ENCODE measurements at places on chromosomes 4 and X.

DNA sequence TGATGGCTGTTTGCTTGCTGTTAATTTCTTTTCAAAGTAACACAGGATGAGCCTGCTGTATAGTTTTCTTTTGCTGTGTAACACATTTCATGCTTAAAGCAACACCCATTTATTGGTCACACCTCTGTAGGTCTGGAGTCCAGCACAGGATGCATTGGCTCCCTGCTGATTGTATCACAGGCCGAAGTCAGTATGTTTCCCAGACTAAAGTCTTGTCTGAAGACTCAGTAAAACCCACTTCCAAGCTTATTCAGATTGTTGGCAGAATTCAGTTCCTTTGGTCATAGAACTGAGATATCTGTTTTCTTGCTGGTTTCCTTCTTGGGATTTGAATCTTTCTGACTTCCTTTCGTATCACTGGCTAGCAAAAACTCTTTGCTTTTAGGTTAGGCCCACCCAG lies 54.3 kb downstream of the LRP2BP start:
- no peak for DNase-seq

GRCh38 chrX:46642145-46642544 lies 68.6 kb downstream of the CHST7 start:
- DNase-seq: peak; percentile 36

DNA sequence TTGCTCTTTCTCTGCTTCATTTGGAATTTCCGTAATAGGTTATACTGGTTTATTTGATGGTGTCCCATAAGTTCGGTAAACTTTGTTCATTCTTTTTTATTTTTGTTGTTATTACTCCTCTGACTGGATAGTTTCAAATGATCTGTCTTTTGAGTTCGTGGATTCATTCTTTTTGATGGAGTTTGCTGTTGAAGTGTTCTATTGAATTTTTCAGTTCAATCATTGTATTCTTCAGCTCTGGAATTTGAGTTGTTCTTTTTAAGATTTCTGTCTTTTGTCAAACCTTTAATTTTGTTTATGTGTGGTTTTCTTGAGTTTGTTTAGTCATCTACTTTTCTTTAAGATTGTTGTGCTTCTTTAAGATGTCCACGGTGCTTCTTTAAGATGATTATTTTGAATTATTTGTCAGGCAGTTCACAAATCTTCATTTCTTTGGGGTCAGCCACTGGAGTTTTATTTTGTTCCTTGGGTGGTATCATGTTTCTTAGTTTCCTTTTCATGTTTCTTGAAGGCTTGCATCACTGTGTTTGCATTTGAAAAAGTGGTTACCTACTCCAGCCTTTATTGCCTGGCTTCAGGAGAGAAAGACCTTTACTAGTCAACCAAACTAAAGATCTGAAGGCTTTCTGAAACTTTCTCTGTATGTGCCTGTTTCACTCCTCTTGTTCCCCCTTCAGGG lies 154.8 kb upstream of the ANXA3 start:
- DNase-seq: no peak

DNA sequence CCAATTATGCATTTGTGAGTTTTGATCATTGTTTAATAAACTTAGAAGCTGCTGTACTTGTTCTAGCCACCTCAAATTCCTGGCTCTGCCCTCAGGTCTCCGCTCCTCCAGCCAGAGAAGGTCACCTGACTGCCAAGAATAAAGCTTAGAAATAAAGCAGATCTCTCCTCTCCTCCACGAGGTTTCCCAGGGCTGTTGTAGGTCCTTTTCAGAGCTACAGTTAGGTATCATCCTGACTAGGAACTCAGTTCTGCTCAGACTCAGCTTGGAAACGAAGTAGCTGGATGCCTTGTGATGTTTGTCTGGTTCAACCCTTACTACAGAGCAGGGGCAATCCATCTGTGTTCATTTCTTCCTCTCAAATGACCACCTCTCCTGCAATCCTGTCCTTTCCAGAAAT lies 79.1 kb upstream of the RAPGEF2 start:
- no peak for DNase-seq

DNA sequence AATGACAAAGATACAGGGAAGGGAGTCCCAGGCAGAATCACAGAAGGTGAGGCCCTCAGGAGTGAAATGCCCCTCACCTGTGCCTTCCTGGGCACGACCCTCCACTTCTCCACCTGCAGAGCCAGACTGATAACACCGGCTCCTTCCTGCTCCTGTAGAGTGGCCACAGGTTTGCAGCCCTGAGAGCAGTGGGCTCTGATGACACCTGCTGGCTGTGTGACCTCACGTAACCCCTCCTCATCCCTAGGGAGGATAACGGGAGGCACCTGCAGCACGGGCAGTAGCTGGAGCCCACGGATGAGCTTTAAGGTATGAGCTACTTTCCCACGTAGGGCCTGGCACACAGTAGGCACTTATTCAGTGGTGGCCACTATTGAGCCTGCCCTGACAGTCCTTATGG lies 25.5 kb upstream of the MAN2B2 start:
- no peak for DNase-seq

GRCh38 chrX:11664211-11665167 lies 1.2 kb downstream of the ARHGAP6 start:
- DNase-seq: peak; percentile 26

DNA sequence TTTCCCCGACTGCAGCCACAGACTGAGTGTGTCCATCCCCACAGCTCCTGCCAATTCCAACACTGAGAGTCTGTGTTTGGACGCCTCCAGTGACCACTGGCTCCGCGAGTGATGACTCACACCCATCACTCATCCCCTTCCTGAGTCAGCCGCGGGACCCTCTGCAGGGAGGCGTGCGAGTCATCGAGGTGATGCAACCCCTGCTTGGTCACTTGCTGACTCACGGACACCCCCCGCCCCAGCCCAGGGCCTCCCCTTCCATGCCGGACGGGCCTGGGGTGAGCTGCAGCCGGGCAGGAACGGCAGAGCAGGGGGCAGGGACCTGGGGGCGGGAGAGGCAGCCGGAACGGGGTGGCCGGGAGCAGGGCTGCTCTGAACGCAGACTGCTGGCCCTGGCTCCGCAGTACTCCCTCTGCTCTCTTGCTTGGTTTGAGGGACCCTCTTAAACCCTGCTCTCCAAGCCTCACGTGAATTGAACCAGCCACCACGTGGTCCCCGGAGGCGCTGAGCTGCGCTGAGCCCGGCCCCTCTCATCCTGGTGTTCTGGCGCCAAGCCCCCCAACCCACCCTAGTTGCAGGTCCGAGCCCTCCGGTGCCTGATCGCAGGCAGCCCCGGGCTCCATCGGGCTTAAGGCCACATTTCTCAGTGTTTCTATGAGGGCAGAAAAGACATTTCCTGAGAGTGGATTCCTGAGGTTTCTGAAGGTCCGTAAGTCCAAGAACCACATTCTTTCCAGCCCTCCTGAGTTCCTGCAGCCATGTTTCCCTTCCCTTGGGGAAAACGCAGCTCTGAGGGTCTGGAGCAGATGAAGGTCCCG lies 32.4 kb downstream of the FGFRL1 start:
- peak; percentile 99 for DNase-seq

DNA sequence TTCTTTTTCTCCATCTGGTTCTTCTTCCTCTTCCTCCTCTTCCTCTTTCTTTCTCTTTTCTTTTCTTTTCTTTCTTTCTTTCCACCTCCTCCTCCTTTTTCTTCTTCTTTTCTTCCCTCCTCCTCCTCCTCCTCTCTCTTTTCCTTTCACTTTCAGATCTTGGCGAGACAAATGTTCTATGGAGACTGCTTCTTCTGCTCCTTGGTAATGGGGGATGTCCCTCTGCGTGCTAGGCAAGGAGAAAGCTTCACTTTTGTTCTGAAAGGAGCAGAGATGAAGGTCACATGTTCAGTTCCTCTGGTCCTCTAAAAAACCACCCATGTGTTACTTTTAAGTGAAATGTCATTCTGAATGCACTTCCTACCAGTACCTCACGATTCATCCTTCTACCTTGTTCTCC lies 33.2 kb downstream of the NBDY start:
- no peak for DNase-seq

DNA sequence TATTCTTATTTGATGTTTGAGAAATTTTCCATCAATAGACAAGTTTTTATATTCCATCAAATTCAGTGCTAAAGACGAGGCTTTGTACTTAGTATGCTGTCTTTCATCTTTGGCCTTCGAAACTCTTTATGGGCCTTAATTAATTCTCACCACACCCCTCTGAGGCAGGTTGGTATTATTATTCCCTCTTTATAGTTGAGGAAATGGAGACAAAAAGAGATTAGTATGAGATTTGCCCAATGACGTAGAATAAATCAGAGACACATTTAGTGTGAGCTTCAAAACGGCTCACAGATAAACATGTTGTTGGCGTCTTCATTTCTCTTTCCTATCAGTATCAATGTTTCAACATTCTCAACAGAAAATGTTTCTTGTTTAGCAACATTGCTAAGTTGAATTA lies 35.9 kb upstream of the PTPN13 start:
- DNase-seq: no peak

DNA sequence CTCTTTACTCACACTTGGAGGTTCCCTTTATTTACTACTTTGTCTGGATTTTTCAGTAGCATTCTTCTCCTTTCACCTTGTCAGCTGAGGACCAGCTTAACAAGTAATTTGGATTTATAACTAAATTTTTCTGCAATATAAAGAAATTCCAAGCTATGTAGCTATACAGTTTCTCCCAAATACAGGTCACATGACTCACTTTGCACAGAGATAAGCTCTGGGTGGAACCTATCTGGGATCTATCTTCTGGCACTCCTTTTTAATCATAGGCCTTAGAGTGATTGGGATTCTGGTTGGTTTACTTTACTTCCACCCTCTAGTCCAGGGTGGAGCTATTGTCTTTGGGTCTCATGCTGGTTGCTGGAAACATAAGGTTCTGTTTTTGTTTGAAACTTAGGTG lies 34.9 kb upstream of the STK26 start:
- DNase-seq: no peak

GRCh38 chrX:135740681-135741149 lies 27.3 kb downstream of the CT45A1 start:
- peak; percentile 2 for DNase-seq

DNA sequence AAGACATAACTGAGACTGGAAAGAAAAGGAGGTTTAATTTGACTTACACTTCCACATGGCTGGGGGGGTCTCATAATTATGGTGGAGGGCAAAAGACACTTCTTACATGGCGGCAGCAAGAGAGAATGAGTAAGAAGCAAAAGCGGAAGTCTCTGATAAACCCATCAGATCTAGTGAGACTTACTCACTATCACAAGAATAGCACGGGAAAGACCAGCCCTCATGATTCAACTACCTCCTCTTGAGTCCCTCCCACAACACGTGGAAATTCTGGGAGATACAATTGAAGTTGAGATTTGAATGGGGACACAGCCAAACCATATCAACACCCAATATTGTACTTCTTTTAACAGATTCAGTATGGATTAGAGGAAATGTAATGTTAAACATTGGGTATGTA lies 646.6 kb downstream of the ANKRD50 start:
- no peak for DNase-seq

- DNase-seq: no peak
These were observed 139.7 kb upstream of the MAMLD1 start for GRCh38 chrX:150223176-150224015.

DNA sequence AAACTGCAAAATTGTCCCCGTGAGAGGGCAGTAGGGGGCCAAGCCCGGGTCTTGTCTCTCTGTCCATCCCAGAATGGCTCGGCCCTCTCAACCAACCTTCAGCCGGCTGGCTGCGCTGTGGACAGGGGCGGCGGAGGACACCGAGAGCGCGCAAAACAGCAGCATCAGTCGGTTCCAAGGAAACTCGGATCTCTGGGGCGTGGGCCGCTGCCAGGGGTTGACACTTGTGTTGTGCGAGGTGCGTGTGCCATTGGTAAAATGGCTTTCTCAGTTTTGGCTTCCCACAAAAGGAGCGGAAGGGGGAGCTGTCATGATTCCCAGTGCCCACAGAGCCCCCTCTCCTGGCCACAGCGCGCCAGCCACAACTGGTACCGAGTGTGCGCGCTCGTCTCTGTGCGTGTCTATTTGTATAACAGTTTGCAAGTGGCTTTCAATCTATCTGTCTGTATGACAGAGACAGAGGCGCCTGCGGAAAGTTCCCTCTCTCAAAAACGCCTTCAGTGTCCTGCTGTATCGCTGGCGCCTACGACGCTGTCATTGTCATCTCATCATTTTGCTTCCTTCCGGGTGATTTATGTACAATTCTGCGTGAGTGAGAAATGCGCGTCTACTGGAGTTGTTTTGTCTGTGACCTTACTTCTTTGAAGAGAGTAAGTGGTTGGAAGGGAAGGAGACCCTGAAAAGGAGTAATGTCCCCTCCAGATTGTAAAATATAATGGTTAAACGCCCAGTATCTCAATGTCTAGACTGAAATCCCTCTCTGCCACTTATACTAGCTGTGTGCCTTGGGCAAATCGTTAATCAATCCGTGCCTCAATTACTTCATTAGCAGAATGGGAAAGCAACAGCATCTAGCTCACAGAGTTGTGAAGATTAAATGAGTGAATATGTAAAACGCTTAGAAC lies 1.8 kb downstream of the DKK2 start:
- peak; percentile 75 for DNase-seq

GRCh38 chr4:16443504-16444088 lies 217.3 kb upstream of the TAPT1 start:
- peak; percentile 53 for DNase-seq

DNA sequence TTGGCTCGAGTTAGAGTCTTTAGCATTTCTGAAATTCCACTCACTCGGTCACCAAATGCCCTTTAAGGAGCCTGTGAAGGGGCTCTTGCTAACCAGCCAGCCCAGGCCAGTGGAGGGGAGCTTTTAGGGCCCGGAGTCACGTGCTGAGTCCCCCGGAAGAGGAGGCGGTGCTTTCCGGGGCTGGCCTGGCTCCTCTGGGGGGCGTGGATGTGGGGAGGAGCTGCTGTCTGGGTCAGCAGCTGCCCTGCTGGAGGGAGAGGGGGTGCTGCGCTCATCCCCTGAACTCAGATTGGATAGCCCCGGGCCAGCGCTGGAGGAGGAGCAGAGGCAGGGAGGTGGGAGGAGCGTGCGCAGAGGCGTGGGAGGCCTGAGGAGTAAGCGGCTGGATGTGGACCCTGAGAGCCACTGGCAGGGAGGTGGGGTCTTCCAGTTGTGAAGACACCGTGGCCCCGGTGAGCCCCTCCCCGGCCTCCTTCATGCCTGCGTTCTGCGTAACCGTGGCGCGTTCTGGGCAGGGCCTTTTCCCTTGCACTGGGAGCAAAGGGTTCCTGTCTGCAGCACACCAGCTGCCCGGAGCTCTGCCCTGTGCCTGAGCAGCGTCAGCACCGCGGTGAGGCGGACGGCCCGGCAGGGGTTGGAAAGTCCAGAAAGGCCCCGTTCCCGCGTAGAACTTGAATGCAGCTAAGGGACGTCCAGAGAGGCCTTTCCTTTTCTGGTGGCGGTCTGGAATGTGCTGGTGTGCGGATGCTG lies 19.7 kb downstream of the MAEA start:
- DNase-seq: peak; percentile 92

DNA sequence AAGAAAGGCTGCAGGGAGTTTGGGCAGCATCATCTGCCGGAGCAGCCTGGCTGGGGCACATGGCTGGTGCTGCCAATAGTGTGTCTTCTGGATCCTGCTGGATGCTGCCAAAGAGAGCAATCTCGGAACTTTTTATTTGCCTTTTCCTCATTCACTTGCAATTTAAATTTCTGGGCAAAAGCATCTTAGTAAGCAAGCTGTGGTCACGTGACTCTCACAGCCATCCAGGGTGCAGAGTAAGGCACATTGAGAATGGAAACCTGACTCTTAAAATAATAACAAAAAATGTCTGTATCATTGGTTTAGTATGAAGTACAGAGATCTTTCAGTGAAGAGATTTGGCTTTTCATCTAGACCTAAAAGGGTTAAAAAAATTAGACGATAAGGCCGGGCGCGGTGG lies 910.3 kb downstream of the STIM2 start:
- no peak for DNase-seq

GRCh38 chrX:2967998-2968909 lies 38.1 kb upstream of the ARSH start:
- DNase-seq: peak; percentile 56

GRCh38 chr4:129788486-129788885 lies 692.5 kb downstream of the C4orf33 start:
- no peak for DNase-seq
